Sigmoid colon (tissue), 7 donors: ENCODE measurements at places on chromosomes 13 and 19. TPM values are rescaled to one million over a fixed set of nuclear protein-coding genes. Genes with fewer than 3 reads are reported as not detected.

The CYP4F8 gene
- polyA plus RNA-seq = not detected

- H3K27me3 ChIP-seq = no peaks in the 10 kb centered on the region
- DNase-seq = no peak
- no peaks in the 10 kb centered on the region for H3K36me3 ChIP-seq
- no peak overlapping the region for H3K4me3 ChIP-seq
These were observed 48.4 kb downstream of the AKAP11 start for GRCh38 chr13:42320375-42320787.

DNA sequence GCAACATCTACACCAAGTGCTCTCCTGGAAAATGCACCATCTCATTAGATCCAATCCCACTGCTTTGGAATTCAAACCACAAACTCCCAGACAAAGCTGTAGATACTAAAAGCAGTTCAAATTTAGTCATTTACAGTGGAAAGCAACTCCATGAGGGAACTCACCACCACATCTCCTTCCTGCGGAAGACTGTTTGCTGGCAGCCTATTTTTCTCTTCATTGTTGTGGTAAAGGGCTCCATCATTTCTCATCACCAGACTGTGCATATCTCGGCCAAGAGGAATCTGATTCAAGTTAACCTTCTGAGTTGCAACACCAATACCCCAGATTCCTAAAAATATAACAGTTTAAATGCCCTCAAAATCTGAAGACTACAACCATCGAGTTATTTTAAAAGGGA is 8.4 kb downstream of the SPRYD7 start:
- H3K27ac ChIP-seq = no peak overlapping the region
- no peak overlapping the region for H3K4me3 ChIP-seq
- no peaks in the 10 kb centered on the region for H3K27me3 ChIP-seq

- H3K27ac ChIP-seq = no peak overlapping the region
- DNase-seq = no peak
- H3K27me3 ChIP-seq = no peaks in the 10 kb centered on the region
These were observed 230.0 kb downstream of the DCT start for GRCh38 chr13:94249512-94249911.

The DIRAS1 gene
- 1.6 TPM for polyA plus RNA-seq

DNA sequence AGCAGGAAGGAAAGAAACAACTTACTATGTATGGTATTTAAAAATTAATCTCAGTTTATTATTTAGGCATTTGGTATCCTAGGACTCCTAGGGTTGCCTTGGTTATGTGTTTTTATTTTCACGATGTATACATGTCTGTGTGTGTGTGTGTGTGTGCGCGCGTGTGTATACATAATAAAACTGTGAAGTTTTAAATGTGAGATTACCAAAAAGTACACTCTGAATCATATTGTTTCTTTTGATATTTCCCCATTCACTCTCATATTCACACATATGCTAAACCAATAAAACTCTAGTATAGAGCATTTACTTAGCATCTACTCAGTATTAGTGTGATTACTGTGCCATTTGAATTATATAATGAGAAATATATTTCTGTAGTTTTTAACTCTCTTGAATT is 30.8 kb upstream of the NDFIP2 start:
- no peak overlapping the region for H3K27ac ChIP-seq
- H3K36me3 ChIP-seq = no peaks in the 10 kb centered on the region
- no peaks in the 10 kb centered on the region for H3K4me1 ChIP-seq
- H3K4me3 ChIP-seq = no peak overlapping the region

DNA sequence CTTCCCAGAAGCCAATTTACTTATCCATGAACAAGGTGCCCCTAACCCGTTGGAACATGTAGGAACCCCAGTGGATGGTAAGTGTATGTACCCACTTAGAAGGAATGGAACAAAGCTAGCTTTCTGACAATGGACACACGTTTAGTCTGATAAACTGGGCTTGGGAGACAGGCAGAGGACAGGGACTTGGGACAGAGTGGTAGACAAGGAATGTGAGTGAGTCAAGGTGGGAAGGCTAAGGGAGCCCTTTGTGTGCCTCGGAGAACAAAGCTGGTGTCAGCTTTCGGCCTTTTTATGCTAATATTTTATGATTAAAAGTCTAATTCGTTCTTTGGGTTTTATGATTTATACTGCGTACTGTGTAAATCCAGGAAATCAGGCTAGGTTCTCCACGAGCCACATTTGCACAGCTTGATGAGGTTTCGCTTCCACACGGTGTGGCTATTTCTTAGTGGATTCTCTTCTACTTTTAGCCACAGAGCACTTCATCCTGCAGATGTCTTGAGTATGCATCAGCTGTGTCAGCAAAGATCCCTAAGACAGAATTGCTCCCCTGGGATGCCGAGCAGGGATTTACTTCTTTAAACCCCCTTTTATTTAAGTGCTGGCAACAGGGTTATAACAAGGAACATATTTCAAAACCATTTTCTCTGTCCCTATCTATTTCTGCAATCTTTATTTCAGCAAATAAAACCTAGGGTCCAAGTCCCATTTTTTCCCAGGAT is 258.5 kb downstream of the DLEU7 start:
- H3K27ac ChIP-seq = no peak overlapping the region
- H3K36me3 ChIP-seq = no peaks in the 10 kb centered on the region
- no peaks in the 10 kb centered on the region for H3K4me1 ChIP-seq
- H3K27me3 ChIP-seq = no peaks in the 10 kb centered on the region

DNA sequence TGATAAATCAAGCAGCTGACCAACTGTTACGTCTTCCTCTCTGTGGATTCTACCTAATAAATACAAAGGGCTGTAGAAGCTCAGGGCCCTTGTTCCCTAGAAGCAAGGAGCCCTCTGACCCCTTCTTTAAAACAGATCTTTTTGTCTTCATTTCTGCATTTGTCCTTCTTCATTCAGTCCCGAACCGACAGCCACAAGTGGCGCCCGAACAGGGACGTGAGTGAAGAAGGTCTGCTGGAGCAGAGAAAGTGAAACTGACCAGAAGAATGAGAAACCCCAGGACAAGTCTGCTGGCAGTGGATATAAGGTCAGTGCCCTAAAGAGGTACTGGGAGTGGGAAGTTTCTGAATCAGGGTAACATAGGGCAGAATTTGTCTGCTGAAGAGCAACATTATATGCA is 13.1 kb downstream of the ZNF773 start:
- DNase-seq = no peak
- peaks cover 4% of the 10 kb centered on the region for H3K36me3 ChIP-seq
- no peaks in the 10 kb centered on the region for H3K4me1 ChIP-seq
- no peak overlapping the region for H3K4me3 ChIP-seq

The METTL21C gene
- not detected for polyA plus RNA-seq

DNA sequence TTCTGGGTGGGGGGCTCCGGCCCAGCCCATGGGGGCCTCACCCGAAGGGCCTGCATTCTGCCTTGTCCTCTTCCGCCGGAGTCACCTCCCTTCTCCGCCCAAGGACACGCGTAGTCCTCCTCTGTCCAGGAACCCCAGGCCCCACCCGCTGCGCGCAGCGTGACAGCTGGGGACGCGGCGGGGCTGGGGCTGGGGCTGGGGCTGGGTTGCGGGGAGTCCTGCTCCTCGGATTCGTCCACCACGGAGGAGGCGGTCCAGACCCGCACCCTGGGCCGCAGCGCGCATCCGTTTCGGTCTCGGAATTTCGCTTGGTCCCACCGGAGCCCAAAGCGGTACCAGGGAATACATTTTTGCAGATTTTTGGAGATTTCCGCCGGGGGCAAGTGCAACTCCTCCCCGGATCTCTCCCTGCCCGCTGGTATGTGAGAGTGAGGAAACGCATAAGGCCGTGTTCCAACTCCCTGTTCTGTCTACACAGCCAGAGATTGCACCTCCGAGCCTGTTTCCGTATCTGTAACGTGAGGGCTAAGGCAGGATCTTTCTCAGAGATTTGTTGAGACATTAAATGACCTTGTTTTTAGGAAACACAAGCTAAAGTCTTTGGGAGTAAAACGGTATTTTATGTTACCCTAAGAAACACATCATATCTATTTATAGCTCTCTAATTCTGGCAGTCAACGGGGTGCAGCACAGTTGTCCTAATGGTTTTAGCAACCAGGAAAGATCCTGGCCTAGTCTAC is at the start of gene COX7A1:
Gene COX7A1 (minus strand): TSS at position 96 of the 740 bp plus-strand sequence. CDS start 40 bp downstream, at position 56.
- peak; percentile 92 for DNase-seq
- H3K27me3 ChIP-seq = no peaks in the 10 kb centered on the region
- peaks cover 32% of the 10 kb centered on the region for H3K36me3 ChIP-seq

DNA sequence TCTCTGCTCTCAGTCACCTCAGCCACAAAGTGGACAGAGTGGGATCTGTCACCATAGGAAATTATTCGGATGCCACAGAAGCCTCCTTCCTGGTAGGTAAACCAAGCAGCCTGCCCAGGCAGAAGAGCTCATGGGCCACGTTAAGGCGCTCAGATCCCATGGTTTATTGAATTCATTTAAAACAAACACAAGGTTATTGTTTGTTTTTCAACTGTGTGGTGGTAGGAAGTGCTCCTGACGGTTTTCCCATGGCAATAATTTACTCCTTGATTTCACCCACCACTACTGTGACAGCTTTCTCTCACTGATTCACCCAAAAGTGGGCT is 14.4 kb downstream of the BCAM start:
- H3K4me3 ChIP-seq = no peak overlapping the region
- no peak overlapping the region for H3K27ac ChIP-seq
- no peaks in the 10 kb centered on the region for H3K36me3 ChIP-seq
- peaks cover 5% of the 10 kb centered on the region for H3K27me3 ChIP-seq
- peaks cover 9% of the 10 kb centered on the region for H3K4me1 ChIP-seq
- no peak for DNase-seq

GRCh38 chr13:101868585-101869469 is 416.4 kb downstream of the ITGBL1 start:
- DNase-seq = no peak
- H3K27ac ChIP-seq = no peak overlapping the region
- no peaks in the 10 kb centered on the region for H3K27me3 ChIP-seq
- H3K4me3 ChIP-seq = no peak overlapping the region
- H3K36me3 ChIP-seq = no peaks in the 10 kb centered on the region

DNA sequence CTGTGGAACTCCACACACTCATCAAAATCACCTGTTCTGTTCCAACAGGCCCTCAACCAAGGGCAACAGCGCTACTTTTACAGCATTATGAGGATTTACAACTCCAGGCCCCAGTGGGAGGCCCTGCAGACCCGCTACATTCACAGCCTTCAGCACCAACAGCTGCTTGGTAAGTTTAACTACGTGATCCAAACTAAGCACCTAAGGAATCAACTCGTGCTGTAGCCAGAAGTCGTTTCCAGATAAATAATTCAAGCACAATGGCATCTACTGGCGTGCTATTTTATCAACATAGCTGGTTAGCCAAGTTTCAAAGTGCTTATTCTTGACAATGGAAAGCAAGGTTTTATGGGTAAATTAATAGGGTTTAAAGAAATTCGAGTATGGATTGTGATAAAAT is 5.3 kb downstream of the FAM216B start:
- H3K27ac ChIP-seq = peak overlapping the region; percentile 21
- no peak overlapping the region for H3K4me3 ChIP-seq
- H3K36me3 ChIP-seq = no peaks in the 10 kb centered on the region

The A1BG gene
- polyA plus RNA-seq = 7.2 TPM

GRCh38 chr13:40585911-40586471 is 80.5 kb downstream of the FOXO1 start:
- H3K27me3 ChIP-seq = no peaks in the 10 kb centered on the region
- H3K27ac ChIP-seq = no peak overlapping the region
- H3K4me3 ChIP-seq = no peak overlapping the region
- no peak for DNase-seq
- peaks cover 42% of the 10 kb centered on the region for H3K4me1 ChIP-seq
- H3K36me3 ChIP-seq = no peaks in the 10 kb centered on the region

DNA sequence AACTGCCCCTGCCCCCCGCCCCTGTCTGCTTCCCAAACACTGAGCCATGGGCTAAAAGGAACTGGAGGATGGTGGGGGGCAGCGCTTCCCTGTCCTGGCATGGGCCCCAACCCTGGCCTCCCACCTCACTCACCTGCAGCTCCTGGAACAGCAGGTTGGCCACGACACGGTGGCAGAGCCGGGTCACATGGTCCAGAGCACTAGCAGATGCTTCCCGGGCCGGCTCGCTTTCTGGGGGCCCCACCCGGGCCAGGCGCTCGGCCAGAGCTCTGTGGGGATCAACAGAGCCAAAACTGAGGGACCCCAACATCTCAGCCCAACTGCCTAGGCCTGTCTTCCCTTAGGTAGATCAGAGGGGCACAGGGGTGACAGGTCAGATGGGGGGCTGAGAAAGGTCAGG is 20.6 kb downstream of the EXOC3L2 start:
- H3K27ac ChIP-seq = no peak overlapping the region
- H3K4me1 ChIP-seq = no peaks in the 10 kb centered on the region
- H3K36me3 ChIP-seq = no peaks in the 10 kb centered on the region
- H3K27me3 ChIP-seq = no peaks in the 10 kb centered on the region
- no peak for DNase-seq

- H3K4me3 ChIP-seq = no peak overlapping the region
- no peak overlapping the region for H3K27ac ChIP-seq
- DNase-seq = no peak
- peaks cover 14% of the 10 kb centered on the region for H3K4me1 ChIP-seq
- H3K36me3 ChIP-seq = no peaks in the 10 kb centered on the region
These were observed 209.6 kb downstream of the VWA8 start for GRCh38 chr13:41751277-41751676.

DNA sequence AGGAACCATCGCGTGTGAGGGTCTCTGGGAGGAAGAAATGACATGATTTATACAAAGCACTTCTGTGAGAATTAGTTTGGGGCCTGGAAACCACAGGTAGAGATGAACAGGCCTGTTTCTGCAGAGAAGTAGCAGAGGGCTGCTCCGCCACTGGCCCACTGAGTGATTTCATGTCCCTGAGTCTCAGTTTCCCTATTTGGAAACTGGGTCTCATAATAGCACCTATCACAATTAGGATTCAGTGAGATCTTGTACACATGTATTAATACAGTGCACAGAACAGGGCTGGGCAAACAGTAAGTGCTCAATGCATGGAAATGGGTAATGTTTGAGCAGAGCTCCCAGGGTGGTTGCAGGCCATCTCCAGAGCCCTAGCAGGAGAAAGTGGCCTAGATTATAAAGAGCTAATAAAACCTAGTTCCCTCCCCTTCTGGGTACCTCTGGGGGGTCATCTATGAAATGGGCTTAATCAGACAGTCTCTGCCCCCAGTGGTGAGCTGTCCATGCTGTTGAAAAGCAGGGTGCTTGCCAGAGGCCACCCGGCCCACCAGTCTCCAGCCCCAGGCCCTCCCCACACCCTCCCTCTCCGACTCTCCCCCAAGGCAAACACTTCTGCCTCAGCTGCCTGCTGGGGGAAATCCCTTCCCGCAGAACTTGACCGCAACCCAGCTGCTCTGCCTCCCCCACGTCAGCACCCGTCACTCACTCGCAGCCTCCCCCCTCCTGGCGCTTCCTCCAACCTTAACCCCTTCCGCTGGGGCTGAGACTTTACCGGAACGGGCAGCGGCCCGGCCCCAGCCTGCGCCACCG is 4.5 kb downstream of the BCL3 start:
- H3K27ac ChIP-seq = peak overlapping the region; percentile 87
- H3K27me3 ChIP-seq = no peaks in the 10 kb centered on the region
- peak overlapping the region; percentile 41 for H3K4me3 ChIP-seq
- DNase-seq = peak; percentile 94
- peaks cover 3% of the 10 kb centered on the region for H3K36me3 ChIP-seq

The C5AR2 gene
- 0.60 TPM for polyA plus RNA-seq

DNA sequence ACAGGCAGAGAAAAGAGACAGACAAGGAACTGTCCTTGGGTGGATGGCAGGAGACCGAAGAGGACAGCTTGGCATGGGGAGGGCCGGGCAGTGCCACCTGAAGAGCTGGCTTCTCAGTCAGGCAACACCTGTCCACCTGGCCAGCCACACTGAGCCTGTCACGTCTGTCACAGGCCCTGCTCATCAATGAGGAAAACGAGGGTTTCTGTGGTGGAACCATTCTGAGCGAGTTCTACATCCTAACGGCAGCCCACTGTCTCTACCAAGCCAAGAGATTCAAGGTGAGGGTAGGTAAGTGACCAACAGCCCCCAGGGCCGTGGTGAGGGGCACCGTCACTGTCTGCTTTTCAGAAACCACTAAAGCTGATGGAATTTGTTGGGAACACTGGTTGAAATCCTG is 11.2 kb upstream of the PROZ start:
- no peaks in the 10 kb centered on the region for H3K36me3 ChIP-seq
- no peak for DNase-seq
- peaks cover 3% of the 10 kb centered on the region for H3K4me1 ChIP-seq
